Natural killer cell (primary cell): ENCODE measurements at places on chromosomes 3 and 15. TPM values are rescaled to one million over a fixed set of nuclear protein-coding genes. Genes with fewer than 3 reads are reported as not detected.

- no peak for DNase-seq
- no peaks in the 10 kb centered on the region for H3K27me3 ChIP-seq
- no peaks in the 10 kb centered on the region for H3K36me3 ChIP-seq
- H3K27ac ChIP-seq = no peak overlapping the region
These were observed 352.0 kb downstream of the GAP43 start for GRCh38 chr3:115975353-115975752.

DNA sequence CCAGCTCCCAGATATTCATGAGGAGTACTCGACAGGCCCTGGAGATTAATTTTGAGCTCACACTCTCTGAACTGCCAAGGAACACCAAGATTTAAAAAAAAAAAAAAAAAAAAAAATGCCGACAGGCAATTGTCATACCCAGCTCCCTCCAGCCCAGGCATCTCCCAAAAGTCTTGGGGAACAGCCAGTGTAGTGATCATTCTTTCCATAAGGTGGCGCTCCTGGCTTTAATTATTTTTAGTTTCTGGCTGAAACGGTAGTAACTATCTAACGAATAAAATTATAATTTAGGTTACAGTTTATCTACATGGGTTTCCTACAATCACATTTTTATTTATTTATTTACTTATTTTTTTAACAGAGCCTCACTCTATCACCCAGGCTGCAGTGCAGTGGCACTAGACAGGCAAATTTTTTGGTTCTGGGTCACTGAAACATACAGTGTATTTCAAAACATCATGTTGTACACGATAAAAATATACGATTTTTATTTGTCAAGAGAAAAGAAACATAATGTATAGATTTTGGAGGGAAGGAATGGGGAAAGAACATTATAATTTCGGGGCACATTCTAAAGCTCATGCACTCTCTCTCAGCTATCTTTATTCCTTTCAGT lies 157.3 kb downstream of the ADAMTS9 start:
- H3K36me3 ChIP-seq = no peaks in the 10 kb centered on the region
- no peak for DNase-seq
- no peaks in the 10 kb centered on the region for H3K27me3 ChIP-seq
- H3K4me3 ChIP-seq = no peak overlapping the region
- H3K4me1 ChIP-seq = no peaks in the 10 kb centered on the region

GRCh38 chr3:141178026-141178425 lies 53.6 kb upstream of the PXYLP1 start:
- no peaks in the 10 kb centered on the region for H3K4me1 ChIP-seq
- H3K27ac ChIP-seq = no peak overlapping the region
- H3K4me3 ChIP-seq = no peak overlapping the region
- no peak for DNase-seq
- no peaks in the 10 kb centered on the region for H3K27me3 ChIP-seq

- no peaks in the 10 kb centered on the region for H3K4me1 ChIP-seq
- H3K27ac ChIP-seq = no peak overlapping the region
- no peak overlapping the region for H3K4me3 ChIP-seq
- no peak for DNase-seq
These were observed 35.9 kb downstream of the EIF4E3 start for GRCh38 chr3:71689291-71689690.

DNA sequence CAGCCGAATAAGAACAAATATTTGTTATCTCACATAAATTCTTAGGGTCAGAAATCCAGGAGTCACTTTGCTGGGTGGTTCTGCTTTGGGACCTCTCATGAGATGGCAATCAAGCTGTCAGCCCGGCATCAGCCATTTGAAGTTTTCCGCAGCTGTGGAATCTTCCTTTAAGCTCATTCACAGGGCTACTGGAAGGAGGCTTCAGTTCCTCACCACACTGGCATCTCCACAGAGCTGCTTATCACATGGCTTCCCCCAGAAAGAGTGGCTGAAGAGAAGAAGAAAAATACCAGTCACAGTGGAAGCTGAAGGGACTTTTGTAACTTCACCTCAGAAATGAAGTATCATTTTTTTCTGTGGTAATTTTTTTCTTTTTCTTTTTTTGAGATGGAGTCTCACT lies 267.7 kb downstream of the CHL1 start:
- no peak overlapping the region for H3K4me3 ChIP-seq
- H3K27me3 ChIP-seq = no peaks in the 10 kb centered on the region
- no peaks in the 10 kb centered on the region for H3K36me3 ChIP-seq
- DNase-seq = no peak

GRCh38 chr15:44738340-44738984 lies 2.1 kb downstream of the TRIM69 start:
- peaks cover 17% of the 10 kb centered on the region for H3K4me1 ChIP-seq
- no peak overlapping the region for H3K4me3 ChIP-seq
- H3K27ac ChIP-seq = no peak overlapping the region
- H3K27me3 ChIP-seq = no peaks in the 10 kb centered on the region
- no peaks in the 10 kb centered on the region for H3K36me3 ChIP-seq

DNA sequence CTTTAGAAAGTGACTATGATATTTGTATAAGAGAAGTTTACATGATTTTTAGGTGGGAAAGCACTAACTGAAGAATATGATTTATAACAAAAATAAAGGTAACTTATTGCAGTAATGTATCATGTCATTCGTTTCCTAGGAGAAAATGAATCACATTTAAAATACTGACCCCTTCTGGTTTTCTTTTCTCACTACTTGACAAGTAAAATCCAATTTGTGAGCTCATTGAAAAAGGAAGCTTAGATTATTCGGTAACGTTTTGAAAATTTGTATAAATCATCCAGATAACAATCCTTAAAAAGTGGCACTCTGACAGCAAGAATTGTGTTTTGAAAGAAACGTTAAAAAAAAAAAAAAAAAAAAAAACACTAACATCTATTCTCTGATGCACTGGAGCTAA lies 39.0 kb downstream of the NSUN3 start:
- no peaks in the 10 kb centered on the region for H3K4me1 ChIP-seq
- peaks cover 46% of the 10 kb centered on the region for H3K36me3 ChIP-seq
- no peaks in the 10 kb centered on the region for H3K27me3 ChIP-seq
- no peak overlapping the region for H3K27ac ChIP-seq
- no peak for DNase-seq
- no peak overlapping the region for H3K4me3 ChIP-seq

SEMA3F gene
- total RNA-seq = 1.1 TPM

DNA sequence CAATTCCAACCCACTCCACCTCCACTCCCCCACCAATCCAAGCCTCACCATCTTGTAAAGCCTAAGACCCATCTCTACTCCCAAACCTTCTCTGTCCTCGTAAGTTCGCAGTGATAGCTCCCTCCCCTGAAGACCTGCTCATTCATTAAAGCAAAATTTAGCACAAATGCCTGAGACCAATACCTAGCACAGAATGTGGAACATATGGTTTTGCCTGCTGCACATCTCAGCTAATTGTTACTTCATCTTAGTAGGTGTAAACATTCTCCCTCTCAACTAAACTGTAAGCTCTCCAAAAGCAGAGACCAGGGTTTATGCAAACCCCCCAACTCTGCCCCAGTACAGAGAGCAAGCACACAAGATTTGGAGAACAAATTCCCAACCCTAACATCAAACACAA lies 20.5 kb downstream of the DCLK3 start:
- H3K36me3 ChIP-seq = no peaks in the 10 kb centered on the region
- no peak overlapping the region for H3K4me3 ChIP-seq
- H3K27ac ChIP-seq = no peak overlapping the region
- no peaks in the 10 kb centered on the region for H3K4me1 ChIP-seq
- DNase-seq = no peak
- H3K27me3 ChIP-seq = no peaks in the 10 kb centered on the region

GRCh38 chr3:19799887-19800286 lies 134.1 kb downstream of the EFHB start:
- no peak overlapping the region for H3K4me3 ChIP-seq

DNA sequence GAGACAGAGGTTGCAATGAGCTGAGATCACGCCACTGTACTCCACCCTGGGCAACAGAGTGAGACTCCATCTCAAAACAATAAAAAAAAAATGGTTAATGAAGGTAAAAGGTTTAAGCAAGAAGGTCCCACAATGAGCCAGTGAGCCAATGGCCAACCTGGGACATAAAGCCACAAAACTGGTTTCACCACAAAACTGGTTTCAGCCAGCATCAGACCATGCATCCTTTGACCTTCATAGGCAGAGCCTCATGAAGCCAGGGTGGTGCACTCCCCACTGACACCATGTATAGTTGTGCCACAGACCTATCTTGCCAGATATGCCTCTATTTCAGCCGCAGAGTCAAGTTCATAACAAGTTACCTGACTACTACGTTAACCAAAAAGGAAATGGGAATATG lies 41.9 kb downstream of the SCAP start:
- H3K27ac ChIP-seq = no peak overlapping the region
- no peak overlapping the region for H3K4me3 ChIP-seq
- peaks cover 54% of the 10 kb centered on the region for H3K36me3 ChIP-seq
- no peak for DNase-seq
- no peaks in the 10 kb centered on the region for H3K27me3 ChIP-seq
- no peaks in the 10 kb centered on the region for H3K4me1 ChIP-seq

GRCh38 chr3:141057946-141058800 lies 7.0 kb downstream of the SPSB4 start:
- no peaks in the 10 kb centered on the region for H3K36me3 ChIP-seq
- no peak for DNase-seq
- no peak overlapping the region for H3K4me3 ChIP-seq
- no peaks in the 10 kb centered on the region for H3K4me1 ChIP-seq
- peaks cover 6% of the 10 kb centered on the region for H3K27me3 ChIP-seq

DNA sequence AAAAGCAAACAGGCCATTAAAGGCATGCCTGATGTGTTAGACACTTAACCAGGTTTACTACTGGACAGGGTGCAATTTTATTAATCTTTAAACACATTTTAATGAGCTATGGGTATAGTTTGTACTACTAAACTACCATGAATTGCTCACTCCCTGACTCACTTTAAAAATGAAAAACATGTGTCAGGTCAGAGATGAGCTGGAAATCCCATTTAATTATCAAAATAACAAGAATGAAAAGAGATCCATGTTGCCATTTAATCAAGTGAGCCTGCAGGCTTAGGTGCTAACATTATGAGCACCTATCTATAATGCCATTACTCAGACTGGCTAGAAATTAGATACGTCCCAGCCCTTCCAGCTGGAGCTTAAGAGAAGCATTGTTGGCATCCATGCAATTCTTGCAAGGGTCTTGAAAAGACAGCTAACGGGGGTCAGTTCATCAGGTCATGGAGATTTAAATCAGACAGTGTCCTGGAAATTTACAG lies 224.4 kb downstream of the THRB start:
- DNase-seq = no peak
- H3K36me3 ChIP-seq = no peaks in the 10 kb centered on the region
- H3K4me3 ChIP-seq = no peak overlapping the region
- no peaks in the 10 kb centered on the region for H3K4me1 ChIP-seq
- no peaks in the 10 kb centered on the region for H3K27me3 ChIP-seq

SERPINI2 gene
- not detected for total RNA-seq

DNA sequence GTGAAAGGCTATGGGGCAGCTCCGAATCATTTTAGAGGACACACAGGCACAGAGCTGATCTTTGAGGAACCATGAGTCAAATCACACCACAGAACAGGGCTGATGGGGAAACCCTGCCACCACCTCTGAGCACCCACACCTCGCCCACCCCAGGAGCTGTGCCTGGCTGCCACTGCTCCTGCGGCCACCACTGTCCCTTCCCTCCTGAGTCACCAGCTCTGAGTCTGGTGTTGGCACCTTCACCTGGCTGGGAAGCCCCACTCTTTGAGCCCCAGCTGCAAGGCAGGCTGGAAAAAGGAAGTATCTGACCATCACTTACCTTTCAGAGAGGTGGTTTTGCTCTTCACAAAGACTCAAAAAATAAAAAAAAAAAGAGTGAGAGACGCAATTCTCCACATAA lies 63.6 kb upstream of the MEF2A start:
- H3K4me1 ChIP-seq = peaks cover 46% of the 10 kb centered on the region
- no peaks in the 10 kb centered on the region for H3K27me3 ChIP-seq
- no peak overlapping the region for H3K4me3 ChIP-seq

DNA sequence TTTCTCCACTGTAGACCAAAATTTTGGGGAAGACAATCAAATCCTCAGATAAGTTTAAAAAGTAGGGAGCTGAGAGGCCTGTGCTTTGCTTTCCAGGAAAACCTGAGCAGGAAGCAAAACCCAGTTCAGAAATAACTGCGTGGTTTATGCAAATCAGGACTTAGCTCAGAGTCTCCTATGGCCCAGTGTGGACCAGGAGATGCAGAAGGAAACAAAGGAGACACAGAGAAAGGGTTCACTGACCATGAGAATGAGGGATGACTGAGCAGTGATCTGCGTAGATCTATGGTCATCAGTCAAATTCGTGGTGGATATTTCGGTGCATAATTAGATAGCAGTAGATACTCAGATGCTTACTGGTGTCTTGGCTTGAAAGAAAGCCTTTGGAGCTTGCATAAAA lies 196.6 kb downstream of the TPRG1 start:
- H3K36me3 ChIP-seq = no peaks in the 10 kb centered on the region
- DNase-seq = no peak
- no peaks in the 10 kb centered on the region for H3K27me3 ChIP-seq
- no peak overlapping the region for H3K4me3 ChIP-seq
- no peaks in the 10 kb centered on the region for H3K4me1 ChIP-seq
- no peak overlapping the region for H3K27ac ChIP-seq

DNA sequence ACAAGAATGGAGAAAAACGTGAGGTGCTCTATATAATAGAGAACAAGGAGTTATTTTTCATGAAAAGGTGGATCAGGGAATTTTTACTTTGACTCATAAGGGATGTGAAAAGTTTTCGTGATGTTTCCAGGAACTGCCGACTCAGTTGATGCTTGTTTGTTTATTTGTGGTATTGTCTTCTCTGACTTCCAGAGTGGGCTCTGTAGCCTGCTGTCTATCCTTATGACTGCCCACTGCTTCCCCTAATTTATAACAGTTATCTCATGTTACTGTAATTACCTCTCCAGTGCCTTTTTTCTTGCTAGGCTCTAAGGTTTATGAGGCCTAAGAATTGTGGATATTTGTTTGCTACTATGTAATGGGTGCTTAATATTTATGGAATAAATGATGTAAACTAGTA lies 12.3 kb downstream of the ARL13B start:
- H3K27ac ChIP-seq = no peak overlapping the region
- H3K4me1 ChIP-seq = no peaks in the 10 kb centered on the region
- no peak for DNase-seq
- no peak overlapping the region for H3K4me3 ChIP-seq

SERP1 gene
- 94.9 TPM for total RNA-seq

DNA sequence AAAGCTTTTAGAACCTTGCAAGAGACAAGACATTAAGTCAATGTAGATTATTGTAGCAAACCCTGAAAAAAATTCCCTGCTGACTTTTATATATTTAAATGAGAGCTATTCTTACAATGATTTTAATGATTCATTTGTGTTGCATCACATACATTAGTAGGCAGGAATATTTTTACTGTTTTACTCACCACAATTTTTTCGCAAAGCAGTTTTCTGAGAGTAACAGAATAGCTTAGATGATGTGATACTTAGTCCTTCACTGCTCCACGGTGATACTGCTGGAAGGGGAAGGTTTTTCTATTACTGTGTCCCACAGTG lies 43.9 kb upstream of the CLRN1 start:
- H3K36me3 ChIP-seq = no peaks in the 10 kb centered on the region
- H3K4me3 ChIP-seq = no peak overlapping the region
- no peak for DNase-seq
- H3K4me1 ChIP-seq = no peaks in the 10 kb centered on the region
- no peak overlapping the region for H3K27ac ChIP-seq
- H3K27me3 ChIP-seq = no peaks in the 10 kb centered on the region

GRCh38 chr15:68553994-68554720 lies 24.6 kb upstream of the CORO2B start:
- H3K27ac ChIP-seq = no peak overlapping the region
- H3K4me3 ChIP-seq = no peak overlapping the region
- peaks cover 6% of the 10 kb centered on the region for H3K27me3 ChIP-seq
- H3K36me3 ChIP-seq = no peaks in the 10 kb centered on the region
